Esophagus muscularis mucosa (tissue), 4 donors: ENCODE measurements at places on chromosomes 12 and 14. TPM values are rescaled to one million over a fixed set of nuclear protein-coding genes. Genes with fewer than 3 reads are reported as not detected.
A peak's percentile ranks its signal among the peaks of the same experiment; 100 is the strongest.

- no peak overlapping the region for H3K27ac ChIP-seq
- DNase-seq: no peak
- H3K4me3 ChIP-seq: no peak overlapping the region
- H3K36me3 ChIP-seq: peaks cover 78% of the 10 kb centered on the region
- H3K27me3 ChIP-seq: no peaks in the 10 kb centered on the region
- peaks cover 4% of the 10 kb centered on the region for H3K4me1 ChIP-seq
Measured at GRCh38 chr12:122505419-122506051, 4.8 kb upstream of the ZCCHC8 start.

DNA sequence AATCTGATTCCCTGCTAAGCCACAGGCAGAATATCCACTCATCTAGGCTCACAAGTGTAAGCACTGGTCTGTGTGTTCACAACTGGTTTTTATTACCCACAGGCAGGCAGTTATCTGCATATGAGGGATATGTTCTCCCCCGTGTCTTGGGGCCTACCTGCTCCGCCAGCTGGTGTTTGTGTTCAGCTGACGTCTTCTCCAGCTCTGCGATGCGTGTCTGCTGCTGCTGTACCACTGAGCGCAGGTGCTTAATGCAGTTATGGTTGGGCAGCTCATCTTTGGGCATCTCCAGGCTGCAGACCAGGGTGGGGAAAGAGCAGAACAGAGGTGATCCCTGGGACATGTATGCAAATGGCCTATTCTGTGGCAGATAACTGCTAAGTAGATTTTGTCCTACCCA is 13.7 kb downstream of the RNF41 start:
- peaks cover 91% of the 10 kb centered on the region for H3K36me3 ChIP-seq
- no peak overlapping the region for H3K27ac ChIP-seq
- H3K4me1 ChIP-seq: peaks cover 6% of the 10 kb centered on the region
- no peak for DNase-seq
- H3K27me3 ChIP-seq: no peaks in the 10 kb centered on the region

DNA sequence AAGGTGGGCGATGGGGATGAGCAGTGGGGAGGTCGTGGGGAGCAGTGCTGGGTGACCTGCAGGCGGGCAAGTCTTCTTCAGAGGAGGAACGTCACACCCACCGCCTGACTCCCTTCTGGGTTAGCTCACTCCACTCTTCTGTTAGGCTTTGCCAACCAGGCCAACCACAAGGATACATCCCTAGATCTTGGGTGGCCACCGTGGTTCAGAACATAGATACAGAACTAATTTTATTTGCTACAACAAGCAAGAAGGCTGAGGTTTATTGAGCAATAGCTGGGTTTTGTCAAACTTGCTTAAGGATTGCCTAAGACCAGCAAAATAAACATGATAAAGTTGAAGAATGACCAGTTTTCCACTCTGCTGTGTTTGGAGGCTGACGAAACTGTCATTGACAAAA is 109.4 kb downstream of the DACT1 start:
- no peaks in the 10 kb centered on the region for H3K27me3 ChIP-seq
- H3K4me1 ChIP-seq: peaks cover 11% of the 10 kb centered on the region
- DNase-seq: no peak

DNA sequence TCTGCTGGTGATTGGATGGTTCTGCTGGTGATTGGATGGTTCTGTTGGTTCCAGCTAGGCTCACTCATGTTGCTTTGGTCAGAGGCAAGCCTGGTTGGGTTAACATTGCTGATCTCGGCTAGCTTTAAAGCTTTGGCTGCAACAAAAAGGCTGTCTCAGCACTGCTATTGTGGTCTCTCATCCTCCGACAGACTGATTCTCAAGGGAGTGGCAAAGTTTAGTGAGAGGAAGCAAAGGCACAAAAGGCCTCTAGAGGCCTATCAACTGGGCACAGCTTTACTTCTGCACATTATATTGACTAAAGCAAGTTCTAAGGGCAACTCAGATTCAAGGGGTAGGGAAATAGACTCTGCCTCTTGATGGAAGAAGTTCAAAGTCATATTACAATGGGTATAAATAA is 84.7 kb upstream of the LGR5 start:
- no peaks in the 10 kb centered on the region for H3K36me3 ChIP-seq
- no peaks in the 10 kb centered on the region for H3K27me3 ChIP-seq
- no peaks in the 10 kb centered on the region for H3K4me1 ChIP-seq
- no peak overlapping the region for H3K27ac ChIP-seq
- no peak overlapping the region for H3K4me3 ChIP-seq

GRCh38 chr12:107319533-107320032 is 226.2 kb upstream of the CRY1 start:
- H3K36me3 ChIP-seq: no peaks in the 10 kb centered on the region
- H3K27me3 ChIP-seq: peaks cover 29% of the 10 kb centered on the region
- no peak for DNase-seq

DNA sequence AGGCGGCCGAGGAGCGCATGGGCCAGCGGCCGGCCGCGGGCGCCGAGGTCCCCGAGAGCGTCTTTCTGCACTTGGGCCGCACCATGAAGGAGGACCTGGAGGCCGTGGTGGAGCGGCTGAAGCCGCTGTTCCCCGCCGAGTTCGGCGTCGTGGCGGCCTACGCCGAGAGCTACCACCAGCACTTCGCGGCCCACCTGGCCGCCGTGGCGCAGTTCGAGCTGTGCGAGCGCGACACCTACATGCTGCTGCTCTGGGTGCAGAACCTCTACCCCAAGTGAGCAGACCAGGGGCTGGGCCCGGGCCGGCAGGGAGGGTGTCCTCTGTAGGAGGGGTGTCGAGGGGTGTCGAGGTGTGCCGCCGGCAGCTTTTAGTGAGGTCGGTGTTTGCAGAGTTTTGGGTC is 4.1 kb downstream of the TNFAIP2 start:
- peaks cover 27% of the 10 kb centered on the region for H3K27me3 ChIP-seq
- DNase-seq: no peak
- peak overlapping the region; percentile 46 for H3K4me3 ChIP-seq
- H3K4me1 ChIP-seq: peaks cover 96% of the 10 kb centered on the region
- H3K36me3 ChIP-seq: peaks cover 26% of the 10 kb centered on the region
- H3K27ac ChIP-seq: no peak overlapping the region

GRCh38 chr12:46470975-46471374 is 98.4 kb upstream of the SLC38A2 start:
- H3K27me3 ChIP-seq: no peaks in the 10 kb centered on the region
- H3K36me3 ChIP-seq: no peaks in the 10 kb centered on the region
- no peak overlapping the region for H3K27ac ChIP-seq
- no peak for DNase-seq
- no peak overlapping the region for H3K4me3 ChIP-seq

GRCh38 chr14:21142357-21142756 is 13.5 kb downstream of the OR5AU1 start:
- H3K4me3 ChIP-seq: no peak overlapping the region
- DNase-seq: no peak
- no peak overlapping the region for H3K27ac ChIP-seq
- no peaks in the 10 kb centered on the region for H3K36me3 ChIP-seq
- no peaks in the 10 kb centered on the region for H3K4me1 ChIP-seq

- H3K4me1 ChIP-seq: peaks cover 21% of the 10 kb centered on the region
- H3K27me3 ChIP-seq: no peaks in the 10 kb centered on the region
- H3K4me3 ChIP-seq: peak overlapping the region; percentile 11
- peak; percentile 93 for DNase-seq
Measured at GRCh38 chr14:31229638-31230572, 22.3 kb upstream of the HECTD1 start.

DNA sequence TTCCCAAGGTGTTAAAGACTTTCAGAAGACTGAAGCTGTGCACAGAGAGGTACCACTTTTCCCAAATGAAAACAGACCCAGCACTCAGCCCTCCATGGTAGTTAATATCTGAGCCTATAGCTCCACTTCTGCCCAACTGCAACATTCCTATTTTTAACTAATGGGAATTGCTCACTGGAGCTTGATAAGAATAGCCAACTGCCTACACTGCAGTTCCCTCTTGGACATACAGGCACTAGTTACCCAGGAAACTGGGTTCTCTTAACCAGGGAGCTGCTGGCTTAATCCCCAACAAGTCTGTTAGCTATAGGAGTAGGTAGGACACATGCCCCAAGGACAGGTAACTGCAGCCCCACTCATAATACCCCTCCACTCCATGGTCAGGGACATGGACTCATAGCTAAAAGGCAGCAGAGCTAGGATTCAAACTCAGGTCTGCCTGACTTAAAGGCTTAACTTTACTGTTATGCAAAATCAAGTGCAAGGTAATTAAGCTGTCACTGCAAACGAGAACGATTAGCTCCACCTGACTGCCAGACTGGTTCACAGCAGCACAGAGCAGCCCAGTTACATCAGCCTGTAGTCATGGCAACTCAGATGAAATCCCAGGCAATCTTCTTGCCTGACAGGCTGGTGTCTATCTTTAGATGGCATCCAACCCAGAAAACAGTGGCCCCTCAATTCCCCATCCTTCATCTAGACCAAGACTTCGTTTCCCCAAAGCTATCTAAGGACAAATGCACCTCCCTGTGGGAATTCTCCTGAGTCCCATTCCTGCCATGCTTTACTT is 77.1 kb upstream of the ACTN1 start:
- DNase-seq: no peak
- H3K4me3 ChIP-seq: no peak overlapping the region
- no peaks in the 10 kb centered on the region for H3K27me3 ChIP-seq
- H3K36me3 ChIP-seq: peaks cover 33% of the 10 kb centered on the region
- H3K4me1 ChIP-seq: peaks cover 25% of the 10 kb centered on the region

DNA sequence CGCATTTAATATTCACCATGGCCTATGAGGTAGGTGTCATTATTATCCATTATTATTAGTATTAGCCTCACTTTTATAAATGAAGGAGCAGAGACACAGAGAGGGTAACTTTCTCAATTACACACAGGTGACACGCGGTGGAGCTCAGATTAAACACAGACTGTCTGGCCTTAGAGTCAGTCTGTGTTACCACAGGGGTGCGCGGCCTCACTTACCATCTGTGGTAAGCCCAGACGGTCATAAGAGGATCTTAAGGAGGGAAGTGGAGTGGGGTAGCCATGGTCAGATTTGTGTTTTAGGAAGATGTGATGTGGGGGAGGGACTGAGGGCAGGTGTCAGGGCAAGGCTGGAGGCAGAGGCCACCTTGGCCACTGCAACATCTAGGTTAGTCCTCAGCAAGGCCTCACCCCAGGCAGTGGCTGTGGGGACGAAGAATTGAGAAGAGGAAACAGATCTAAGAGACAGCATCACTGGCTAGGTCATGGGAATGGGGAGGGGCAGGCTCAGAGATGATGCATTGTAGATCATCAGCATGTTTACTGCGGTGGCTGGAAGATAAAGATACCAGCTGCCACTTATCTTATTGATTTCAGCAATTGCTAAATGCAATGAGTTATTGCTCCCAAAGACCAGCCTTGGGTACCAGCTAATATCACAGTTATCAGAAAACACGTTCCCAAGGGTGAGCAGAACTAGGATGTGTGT is 67.1 kb downstream of the SERPINA3 start:
- H3K27ac ChIP-seq: no peak overlapping the region
- H3K36me3 ChIP-seq: no peaks in the 10 kb centered on the region
- H3K4me1 ChIP-seq: no peaks in the 10 kb centered on the region
- peaks cover 68% of the 10 kb centered on the region for H3K27me3 ChIP-seq
- no peak for DNase-seq

GRCh38 chr14:51744372-51745130 is 92.8 kb downstream of the FRMD6 start:
- H3K36me3 ChIP-seq: no peaks in the 10 kb centered on the region
- H3K27ac ChIP-seq: no peak overlapping the region
- H3K4me1 ChIP-seq: no peaks in the 10 kb centered on the region
- H3K27me3 ChIP-seq: no peaks in the 10 kb centered on the region
- DNase-seq: no peak

- DNase-seq: no peak
- H3K36me3 ChIP-seq: peaks cover 89% of the 10 kb centered on the region
- H3K27ac ChIP-seq: no peak overlapping the region
- no peaks in the 10 kb centered on the region for H3K4me1 ChIP-seq
- no peaks in the 10 kb centered on the region for H3K27me3 ChIP-seq
Measured at GRCh38 chr14:90281756-90282155, 25.4 kb downstream of the PSMC1 start.

GRCh38 chr12:28622406-28622805 is 432.1 kb downstream of the CCDC91 start:
- no peaks in the 10 kb centered on the region for H3K4me1 ChIP-seq
- H3K4me3 ChIP-seq: no peak overlapping the region
- H3K27me3 ChIP-seq: no peaks in the 10 kb centered on the region
- DNase-seq: no peak

- H3K27me3 ChIP-seq: no peaks in the 10 kb centered on the region
- no peaks in the 10 kb centered on the region for H3K36me3 ChIP-seq
- DNase-seq: no peak
- peaks cover 6% of the 10 kb centered on the region for H3K4me1 ChIP-seq
- no peak overlapping the region for H3K4me3 ChIP-seq
Measured at GRCh38 chr14:71395151-71395604, 487.9 kb downstream of the PCNX1 start.

GRCh38 chr14:104138098-104138717 is at the start of gene KIF26A:
Gene KIF26A, plus strand, starts transcription at chr14:104138587. Its CDS starts 136 bp downstream, at chr14:104138723.
- peak within 1 kb of the TSS; percentile 19 for H3K27ac ChIP-seq
- peak within 1 kb of the TSS; percentile 65 for H3K4me3 ChIP-seq
- peaks cover 7% of the 10 kb centered on the region for H3K27me3 ChIP-seq
- peaks cover 46% of the 10 kb centered on the region for H3K4me1 ChIP-seq

DNA sequence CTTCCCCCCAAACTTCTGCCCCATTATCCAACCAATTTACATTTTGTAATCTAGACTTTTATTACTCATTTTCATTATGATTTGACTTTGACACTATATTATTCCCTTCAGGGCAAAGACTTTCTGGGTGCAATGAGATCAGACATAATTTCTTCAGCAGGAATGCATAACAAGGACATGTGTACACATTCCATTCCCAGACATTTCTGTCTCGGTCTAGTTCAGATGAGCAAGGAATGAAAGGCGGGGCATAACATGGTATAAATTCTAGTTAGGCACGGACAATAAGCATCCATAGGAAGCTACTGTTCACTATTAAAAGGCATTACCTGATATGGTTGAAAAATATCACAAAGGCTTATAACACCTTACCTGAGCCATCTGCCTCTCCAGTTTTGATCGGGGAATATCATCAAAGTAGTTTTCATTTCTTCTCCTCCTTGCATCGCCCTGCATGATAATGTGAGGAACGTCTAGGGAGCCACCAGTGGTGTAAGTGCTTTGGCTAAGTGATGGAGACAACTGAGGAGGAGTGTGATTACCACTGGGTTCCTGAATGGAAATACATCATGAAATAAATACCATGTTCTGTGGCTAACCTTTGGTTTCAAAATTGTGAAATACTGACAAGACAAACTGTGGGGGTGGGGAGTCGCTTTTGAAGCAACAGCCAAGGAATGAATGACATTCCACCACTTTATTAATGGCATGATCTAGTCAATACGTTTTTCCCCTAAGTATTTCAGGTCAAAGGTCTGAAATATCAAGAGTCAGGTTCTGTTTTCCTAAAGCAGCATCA is 183.9 kb downstream of the APAF1 start:
- no peaks in the 10 kb centered on the region for H3K36me3 ChIP-seq
- no peak overlapping the region for H3K4me3 ChIP-seq
- no peaks in the 10 kb centered on the region for H3K27me3 ChIP-seq

- no peak overlapping the region for H3K27ac ChIP-seq
- H3K36me3 ChIP-seq: no peaks in the 10 kb centered on the region
- H3K4me3 ChIP-seq: no peak overlapping the region
- no peak for DNase-seq
- H3K4me1 ChIP-seq: peaks cover 44% of the 10 kb centered on the region
Measured at GRCh38 chr12:52004042-52004648, 2.6 kb upstream of the TAMALIN start.

Gene OLR1
- total RNA-seq: 1.2 TPM

Gene SRRM4
- not detected for total RNA-seq

Gene PLCZ1
- not detected for total RNA-seq

Gene DAO
- not detected for total RNA-seq

Gene SLCO1C1
- 2.4 TPM for total RNA-seq

Gene HOXC9
- not detected for total RNA-seq

Gene SYNDIG1L
- total RNA-seq: 0.65 TPM

Gene MYO1A
- total RNA-seq: 0.06 TPM

Gene SERPINA12
- total RNA-seq: not detected

Gene TMEM229B
- 4.0 TPM for total RNA-seq

Gene KLRC2
- total RNA-seq: 0.42 TPM

Gene PRR4
- total RNA-seq: 1.0 TPM
